ENCODE measurements at places on chromosomes 6 and 20.
A peak's percentile ranks its signal among the peaks of the same experiment; 100 is the strongest.

- no peak for DNase-seq
These were observed 202.3 kb downstream of the OGFRL1 start for GRCh38 chr6:71490876-71491275.

DNA sequence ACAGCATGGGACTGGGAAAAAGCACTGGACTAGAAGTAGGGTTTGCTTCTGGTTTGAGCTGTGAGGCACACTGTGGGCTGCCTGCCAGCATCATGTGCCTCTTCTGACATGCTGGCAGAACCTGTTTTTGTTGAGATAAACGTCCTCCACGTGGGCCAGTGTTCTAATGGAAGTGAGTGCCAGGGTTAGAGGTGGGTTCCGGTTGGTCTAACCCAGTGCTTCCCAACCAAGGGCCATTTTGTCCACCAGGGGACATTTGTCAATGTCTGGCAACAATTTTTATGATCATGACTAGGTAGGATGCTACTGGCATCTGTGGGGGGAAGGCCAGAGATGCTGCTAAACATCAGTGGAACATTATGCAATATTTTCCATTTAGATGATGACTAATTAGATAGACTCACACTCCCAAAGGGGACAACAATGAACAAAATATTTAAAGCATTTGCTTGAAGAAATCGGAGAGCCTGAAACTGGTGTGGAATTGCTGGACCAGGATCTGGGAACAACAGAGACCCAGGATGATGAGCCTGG is 7.8 kb upstream of the APMAP start:
- no peak for DNase-seq

DNA sequence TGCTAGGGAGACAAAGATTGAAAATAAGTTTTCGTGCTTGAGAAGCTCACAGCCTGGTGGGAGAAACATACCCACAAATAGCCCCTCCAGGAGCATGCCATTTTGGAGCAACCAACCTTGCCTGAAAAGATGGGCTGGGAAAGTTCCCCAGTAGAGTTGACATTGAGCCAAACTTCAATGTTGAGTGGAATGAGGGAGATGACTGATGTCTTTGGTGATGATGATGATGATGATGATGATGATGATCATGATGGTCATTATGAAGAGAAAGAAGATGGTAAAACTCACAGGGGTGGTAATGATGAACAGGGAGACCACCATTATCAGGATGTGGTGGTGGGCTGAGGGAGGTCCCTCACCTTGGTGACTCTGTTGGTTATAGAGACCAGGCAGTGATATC is 283.9 kb upstream of the RNF24 start:
- no peak for DNase-seq

DNA sequence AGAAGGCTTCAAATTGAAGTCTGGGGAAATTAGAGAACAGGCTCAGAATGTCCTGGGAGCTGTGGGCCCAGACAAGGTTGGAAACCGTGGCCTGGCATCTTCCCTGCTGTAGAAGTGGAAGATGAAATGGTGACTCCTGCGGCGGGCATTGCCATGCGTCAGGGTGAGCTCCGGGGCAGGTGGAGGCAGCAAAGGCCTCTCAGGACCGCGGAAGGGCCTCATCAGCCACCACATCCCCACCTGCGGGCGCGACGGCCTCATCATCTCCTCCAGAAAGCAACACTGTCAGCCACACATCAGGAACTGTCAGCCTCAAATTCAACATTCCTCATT is 161.7 kb downstream of the SYNDIG1 start:
- DNase-seq, result no peak

- DNase-seq, result no peak
These were observed 9.0 kb upstream of the PRDM1 start for GRCh38 chr6:106077170-106077569.

- DNase-seq, result no peak
These were observed 64.6 kb upstream of the ADGRF1 start for GRCh38 chr6:47106721-47107197.

DNA sequence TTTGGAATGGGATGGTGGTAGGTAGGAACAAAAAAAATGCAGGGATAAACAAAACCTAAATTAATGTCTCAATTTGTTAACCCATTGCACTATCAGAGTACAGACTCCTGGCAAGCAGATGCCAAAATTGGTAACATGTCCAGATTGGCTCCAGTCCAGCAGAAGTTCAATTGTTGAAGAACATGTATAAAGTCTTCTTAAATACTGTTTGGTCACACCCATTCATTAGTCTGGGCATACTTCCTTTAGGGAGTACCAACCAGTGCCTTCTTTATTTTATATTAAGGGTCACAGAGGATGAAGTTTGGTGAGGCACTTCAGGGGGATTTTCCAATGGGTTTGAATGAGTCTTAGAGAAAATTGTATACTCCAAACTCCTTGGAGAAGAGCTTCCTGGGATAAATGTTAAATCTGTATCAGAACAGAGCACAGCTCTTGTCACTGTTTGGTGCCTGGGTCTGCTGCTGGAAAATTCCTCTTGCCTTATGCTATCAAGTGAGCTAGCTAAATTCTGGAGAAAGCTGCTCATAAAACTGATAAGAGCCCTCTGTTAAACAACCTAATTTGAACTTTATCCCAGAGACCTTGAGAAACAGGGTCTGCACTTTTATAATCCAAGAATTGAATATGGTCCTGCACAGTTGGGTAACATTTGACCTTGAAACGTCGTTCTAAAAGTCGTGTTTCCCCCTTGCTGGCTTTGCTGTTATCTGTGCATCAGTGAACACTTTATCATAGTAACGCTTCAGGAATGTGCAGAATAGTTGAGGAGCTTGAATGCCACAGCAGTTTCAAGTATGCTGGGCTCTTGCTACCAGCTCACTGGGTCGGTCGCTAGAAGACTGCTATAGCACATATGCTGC is 334.1 kb upstream of the CITED2 start:
- DNase-seq, result no peak

GRCh38 chr6:8686077-8686476 is 250.7 kb upstream of the SLC35B3 start:
- no peak for DNase-seq

- no peak for DNase-seq
These were observed 16.2 kb downstream of the ADGRB3 start for GRCh38 chr6:68651011-68651985.

- DNase-seq, result no peak
These were observed 4.5 kb upstream of the TCEA2 start for GRCh38 chr20:64058536-64058935.

DNA sequence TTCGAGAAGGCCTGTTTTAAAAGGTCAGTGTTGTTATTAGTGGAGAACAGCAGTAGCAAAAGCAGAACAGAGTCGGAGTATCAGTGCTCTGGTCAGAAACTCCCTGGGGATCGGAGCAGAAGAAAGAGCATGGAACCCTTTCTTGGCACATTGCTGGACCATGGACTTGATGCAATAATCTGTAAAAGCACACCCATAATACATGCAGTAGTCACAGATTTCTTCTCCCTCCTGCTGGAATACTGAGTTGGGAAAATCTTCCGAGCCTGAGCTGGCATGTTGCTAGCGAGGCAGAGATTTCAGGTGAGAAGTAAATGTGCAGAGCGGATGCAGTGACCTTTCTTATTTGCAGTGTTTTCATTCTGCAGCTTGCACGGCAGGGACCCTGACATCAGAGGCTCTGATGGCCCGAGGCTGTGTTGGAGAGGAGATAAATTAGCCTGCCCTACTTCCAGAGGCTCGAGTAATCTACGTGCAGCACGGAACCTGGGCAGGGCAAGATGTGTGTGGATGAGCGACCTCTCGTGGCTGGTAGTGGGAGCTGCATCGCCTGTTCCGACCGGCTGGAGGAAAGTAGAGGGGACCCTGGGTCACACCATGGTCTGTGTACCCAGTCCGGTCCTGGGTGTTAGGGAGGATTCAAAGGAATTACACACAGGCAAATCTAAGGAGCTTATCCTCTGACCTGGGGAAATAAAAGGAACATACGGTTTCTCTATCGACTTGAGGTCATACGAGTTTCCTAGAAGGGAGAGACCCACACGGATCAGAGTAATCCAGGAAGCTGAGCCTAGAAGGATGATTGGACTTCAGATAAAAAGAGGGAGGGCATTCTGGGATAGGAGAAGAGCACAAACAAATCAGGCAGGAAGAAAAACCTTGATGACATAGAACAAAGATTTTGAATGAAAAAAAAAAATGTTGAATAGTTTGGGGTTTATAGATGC is 137.0 kb upstream of the STMND1 start:
- DNase-seq, result peak; percentile 41

DNA sequence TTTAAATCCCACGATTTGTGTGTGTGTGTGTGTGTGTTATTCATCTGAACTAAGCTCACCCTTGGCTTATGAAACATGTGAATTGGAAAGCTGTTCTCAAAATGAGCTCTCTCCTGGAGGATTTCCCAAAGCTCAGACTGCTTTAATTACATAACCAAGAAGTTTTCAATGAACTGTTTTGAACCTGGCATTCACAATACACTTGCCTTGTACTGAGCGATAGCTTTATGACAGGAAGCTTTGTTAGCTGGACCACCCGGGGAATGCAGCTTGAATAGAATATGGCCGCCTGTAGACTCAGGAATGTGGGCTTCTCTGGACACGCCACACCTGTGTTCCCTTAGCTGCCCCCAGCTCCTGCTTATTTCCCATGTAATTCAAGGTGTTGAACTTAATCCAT is 71.4 kb upstream of the PREP start:
- no peak for DNase-seq

DNA sequence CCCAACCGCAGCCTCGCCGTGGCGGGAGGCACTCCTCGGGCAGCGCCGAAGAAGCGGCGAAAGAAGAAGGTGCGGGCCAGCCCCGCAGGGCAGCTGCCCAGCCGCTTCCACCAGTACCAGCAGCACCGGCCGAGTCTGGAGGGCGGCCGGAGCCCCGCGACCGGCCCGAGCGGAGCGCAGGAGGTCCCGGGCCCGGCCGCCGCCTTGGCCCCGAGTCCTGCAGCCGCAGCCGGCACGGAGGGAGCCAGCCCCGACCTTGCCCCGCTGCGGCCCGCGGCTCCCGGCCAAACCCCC is 525 bp downstream of the PNRC1 start:
- no peak for DNase-seq

DNA sequence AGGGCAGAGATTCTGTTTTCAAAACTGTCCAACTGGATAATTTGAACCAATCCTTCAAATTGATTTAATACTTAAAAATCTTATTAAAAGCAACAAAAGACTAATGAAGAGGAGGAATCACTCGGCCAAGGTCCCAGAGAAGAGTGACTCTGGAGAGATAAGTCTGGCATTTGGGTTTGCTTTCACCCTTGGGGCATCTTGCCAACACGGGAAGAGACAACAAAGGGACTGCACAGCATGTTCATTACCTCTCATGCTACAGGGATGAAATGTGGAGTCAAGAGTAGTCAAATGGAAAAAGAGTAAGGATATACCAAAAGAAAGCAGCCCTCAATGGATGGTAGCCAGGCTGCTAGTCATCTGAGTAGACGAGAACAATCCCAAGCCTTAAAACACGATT is 68.2 kb downstream of the KHDRBS2 start:
- no peak for DNase-seq

DNA sequence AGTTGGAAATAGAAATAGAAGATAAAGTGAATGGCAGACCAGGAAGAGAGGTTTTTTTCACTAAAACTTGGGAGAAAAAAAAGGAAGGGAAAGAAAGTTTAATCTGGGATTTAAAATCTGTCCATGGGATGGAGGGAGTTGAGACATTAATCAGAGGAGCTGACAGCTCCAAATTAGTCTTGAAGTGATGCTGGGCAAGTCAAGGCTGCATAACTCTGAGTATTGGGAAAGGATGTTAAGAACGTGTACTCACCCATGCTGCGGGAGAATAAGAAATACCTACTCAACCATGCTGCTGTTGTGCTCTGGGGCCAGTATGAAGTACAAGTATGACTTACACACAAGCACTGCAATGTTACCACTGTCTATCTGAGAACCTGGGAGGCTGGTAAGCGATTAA is 47.5 kb downstream of the SNRNP48 start:
- DNase-seq, result no peak

GRCh38 chr20:62577490-62577836 is 64.8 kb upstream of the SLCO4A1 start:
- no peak for DNase-seq

DNA sequence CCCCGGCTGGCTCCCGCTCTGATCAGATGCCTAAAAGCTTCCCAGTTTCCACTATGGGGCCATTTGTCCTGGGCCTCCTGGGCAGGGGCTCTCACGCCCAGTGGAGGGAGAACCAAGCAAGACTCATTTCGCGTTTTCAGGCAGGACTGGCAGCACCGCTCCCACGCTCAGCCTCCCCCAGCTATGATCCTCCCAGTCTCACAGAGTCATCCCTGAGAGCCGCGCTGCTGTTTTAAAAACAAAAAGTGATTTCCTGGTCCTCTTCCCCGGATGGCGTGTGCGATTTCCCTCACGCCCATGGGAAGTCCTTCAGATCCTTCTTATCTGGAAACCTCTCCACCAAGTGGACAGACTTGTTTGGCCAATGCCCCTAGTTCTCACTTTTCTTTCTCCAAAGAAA is at the start of gene ADGRF5:
Gene ADGRF5 (minus strand): TSS at position 208 of the 400 bp plus-strand sequence. CDS start 15,176 bp downstream, outside the sequence.
- DNase-seq, result no peak

GRCh38 chr6:139017227-139017626 is 11.3 kb upstream of the ABRACL start:
- DNase-seq, result no peak

- DNase-seq, result no peak
These were observed 152.6 kb downstream of the TSHZ2 start for GRCh38 chr20:53124803-53125202.

DNA sequence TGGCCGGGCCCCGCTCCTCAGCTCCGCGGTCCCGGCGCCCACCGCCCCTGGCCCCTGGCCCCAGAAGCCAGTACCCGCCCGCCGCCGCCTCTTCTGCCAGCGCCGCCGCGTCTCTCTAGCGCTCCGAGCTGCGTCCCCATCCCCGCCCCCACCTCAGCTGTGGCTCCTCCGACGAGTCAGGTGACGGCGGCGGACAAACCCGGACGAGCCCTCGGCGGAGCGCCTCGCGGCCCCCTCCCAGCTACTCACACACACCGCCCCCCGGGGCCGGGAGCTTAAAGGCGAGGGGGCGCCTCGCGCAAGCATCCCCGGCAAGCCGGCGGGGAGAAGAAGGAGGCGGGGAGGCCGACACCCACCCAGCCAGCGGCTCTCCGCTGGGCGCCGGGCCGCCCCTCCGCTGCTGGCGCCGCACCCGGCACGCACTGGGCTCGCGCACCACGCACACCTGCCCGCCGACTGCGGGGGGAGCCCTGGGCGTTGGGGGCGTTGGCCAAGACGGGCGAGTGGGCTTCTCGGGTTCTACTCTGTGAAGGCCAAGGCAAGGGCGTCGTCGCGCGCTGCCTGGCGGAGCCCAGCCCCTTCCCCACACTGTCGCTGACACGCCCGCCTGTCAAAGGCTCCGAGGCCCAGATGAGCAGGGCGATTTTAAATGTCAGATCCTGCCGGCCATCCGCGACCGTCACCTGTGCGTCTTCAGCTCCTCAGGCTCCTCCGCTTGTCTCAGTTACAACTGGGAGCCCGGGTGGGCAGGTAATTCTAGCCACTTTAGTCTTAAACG is at the start of gene SNAP91:
Gene SNAP91 (minus strand): TSS at position 132 of the 778 bp plus-strand sequence. CDS start 1,174 bp downstream, outside the sequence.
- peak; percentile 14 for DNase-seq
